NCI-H69 (cell line): ENCODE measurements at places on chromosomes 2 and 18.
A peak's percentile ranks its signal among the peaks of the same experiment; 100 is the strongest.

DNA sequence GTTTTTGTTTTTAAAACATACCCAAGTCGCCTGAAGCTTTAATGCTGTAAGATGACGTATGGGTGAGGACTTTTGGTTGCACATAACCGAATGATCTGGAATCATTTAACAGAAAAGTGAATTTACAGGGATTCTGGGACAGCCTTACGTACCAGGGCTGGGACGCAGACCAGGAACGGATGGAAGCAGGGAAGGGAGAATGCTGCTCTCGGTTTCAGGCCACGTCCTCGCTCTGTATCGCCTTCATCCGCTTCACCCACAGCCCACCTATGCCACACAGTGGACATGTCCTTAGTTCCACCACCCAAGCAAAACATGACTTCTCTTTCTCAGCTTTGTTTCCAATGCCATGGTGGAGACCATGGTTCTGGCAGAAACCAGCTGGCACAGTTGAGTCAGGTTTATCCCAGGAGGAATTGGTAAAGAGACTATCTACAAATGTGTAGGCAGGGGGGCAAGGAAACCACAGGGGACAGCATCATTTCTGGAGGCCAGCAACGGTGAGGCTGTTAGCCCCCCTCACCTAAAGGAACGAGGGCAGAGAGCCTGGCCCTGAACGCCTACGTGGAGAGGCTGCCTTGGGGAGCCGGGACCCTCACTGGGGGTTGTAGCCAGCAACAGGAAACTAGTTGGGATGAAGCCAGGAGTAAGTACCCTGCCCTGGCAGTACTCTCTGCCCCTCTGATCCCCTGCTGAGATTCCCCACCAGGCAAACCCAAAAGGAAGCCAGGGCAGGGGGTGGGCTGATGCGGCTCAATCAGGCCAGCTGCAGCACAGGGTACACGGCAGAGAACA lies 132.5 kb downstream of the NDUFA10 start:
- no peak for DNase-seq

DNA sequence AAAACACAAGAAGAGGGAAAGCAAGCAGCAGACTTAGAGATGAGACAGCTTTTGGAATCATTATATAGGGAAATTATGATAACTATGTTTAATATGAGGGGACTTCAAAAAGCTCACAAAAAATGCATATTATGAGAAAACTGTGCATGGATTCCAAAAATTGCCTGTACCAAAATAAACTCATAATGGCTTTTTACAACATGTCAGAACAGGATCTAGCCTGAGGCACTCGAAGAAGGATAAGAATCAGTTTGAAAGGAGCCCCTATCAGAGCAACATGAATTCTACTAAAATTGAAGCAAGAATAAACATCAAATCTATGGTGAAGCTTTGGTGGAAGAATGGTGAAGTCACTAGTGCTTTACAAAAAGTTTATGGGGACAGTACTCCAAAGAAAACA lies 187.4 kb downstream of the RDH14 start:
- no peak for DNase-seq

DNA sequence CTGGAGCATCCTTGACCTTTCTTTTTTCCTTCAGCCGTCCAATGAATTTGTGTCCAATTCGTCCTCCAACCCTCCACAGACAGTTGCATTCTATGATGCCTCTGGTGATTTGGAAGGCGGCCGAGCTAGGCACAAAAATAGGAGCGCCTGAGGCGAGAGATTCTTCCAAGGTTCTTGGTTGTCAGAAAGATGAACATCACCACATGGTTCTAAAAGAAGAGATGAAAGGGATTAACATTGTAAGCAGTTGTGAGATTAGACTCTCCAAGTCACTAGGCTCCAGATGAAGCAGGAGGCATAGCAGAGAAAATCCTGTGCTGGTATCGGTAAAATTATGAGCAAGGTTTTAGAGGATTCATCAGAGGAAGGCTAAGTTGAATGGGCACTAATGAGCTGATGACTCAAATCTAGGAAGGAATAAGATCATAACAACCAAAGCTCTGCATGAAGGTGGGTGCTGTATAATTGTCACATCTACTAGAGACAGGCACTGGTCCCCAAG lies 75.4 kb upstream of the MAP4K3 start:
- DNase-seq = no peak

- no peak for DNase-seq
Observed at GRCh38 chr18:57297306-57297705, 55.1 kb upstream of the ST8SIA3 start.

GRCh38 chr18:23921716-23922285 lies 92.8 kb upstream of the TTC39C start:
- DNase-seq = no peak

GRCh38 chr2:101395545-101396315 lies 8.4 kb upstream of the CREG2 start:
- DNase-seq = no peak

DNA sequence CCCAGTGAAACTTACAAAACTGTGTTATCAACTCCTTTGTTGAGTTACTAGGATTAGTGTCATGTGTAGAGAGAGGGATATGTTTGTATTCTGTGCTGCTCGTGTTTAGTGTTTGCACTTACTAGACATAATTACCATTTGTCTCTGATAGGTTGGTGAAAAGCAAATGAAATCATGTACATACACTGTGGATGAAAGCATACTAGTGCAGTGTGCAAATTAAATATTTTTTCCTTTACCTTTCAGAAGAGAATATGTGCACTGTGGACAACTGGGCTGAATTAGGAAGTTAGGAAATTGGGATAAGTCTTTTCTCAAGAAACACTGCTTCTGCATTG lies 1.2 kb downstream of the KIAA1328 start:
- peak; percentile 76 for DNase-seq

- DNase-seq = peak; percentile 92
Observed at GRCh38 chr2:220847589-220847988, 724.5 kb downstream of the EPHA4 start.

GRCh38 chr2:169862816-169863215 lies 35.6 kb downstream of the UBR3 start:
- no peak for DNase-seq

- DNase-seq = no peak
Observed at GRCh38 chr18:35088921-35089320, 47.7 kb downstream of the MAPRE2 start.

GRCh38 chr2:213150315-213151097 lies 906 bp downstream of the IKZF2 start:
- DNase-seq = peak; percentile 2

DNA sequence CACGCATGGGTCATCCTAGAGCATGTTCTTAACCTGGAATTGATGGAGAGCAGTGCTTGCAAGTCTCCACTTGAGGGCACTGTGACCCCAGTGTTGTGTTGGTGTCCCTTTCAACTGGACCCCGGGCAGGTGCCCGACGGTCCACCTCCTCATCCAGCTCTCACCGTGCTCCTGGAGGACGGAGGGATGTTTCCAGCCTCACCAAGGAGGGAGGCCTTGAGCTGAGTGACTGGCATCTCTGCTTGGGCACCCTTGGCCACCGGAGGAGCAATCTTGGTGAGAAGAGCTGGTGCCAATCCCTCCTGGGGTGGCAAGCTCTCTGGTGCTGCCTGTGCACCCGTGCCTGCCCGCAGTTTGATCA lies 45.4 kb upstream of the ASB18 start:
- peak; percentile 25 for DNase-seq

GRCh38 chr18:45596036-45596435 lies 19.2 kb upstream of the SLC14A2 start:
- DNase-seq = no peak

DNA sequence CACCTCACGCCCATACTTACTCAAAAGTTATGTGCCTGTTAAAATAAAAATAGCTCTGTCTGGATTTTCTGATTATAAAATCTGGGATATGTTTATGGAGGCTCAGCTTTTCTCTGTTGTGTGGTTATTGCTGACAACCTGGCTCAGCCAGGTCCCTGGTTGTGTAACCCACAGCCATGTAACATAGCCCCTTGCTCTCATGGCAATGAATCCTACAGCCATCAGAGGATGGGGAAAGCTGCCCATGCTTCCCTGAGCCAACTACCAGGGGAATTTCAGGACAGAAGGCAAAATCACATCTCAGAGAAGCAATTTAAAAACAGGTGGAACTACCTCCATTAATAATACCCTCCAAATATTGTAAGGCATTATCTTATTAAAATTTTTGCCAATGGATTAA lies 29.7 kb downstream of the ST8SIA5 start:
- no peak for DNase-seq

DNA sequence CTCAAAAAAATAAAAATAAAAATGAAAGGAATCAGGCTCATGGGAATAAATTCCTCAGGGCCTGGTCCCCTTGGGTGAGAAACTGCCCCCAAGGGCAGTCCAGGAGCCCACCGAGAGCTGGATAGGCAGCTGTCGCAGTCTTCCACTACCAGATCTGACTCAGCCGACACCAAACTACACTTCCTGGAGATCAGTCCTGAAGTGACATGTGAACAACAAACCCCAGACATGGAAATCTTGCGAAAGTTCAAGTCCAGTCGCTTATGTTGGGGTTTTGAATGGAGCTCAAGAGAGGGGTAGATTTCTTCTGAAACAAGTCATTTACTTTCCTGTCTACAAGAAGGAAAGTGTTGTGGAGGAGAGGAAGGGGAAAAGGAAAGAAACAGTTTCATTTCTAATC lies 12.9 kb downstream of the ADCY3 start:
- DNase-seq = no peak

GRCh38 chr2:147460155-147460554 lies 384.7 kb upstream of the ACVR2A start:
- no peak for DNase-seq

DNA sequence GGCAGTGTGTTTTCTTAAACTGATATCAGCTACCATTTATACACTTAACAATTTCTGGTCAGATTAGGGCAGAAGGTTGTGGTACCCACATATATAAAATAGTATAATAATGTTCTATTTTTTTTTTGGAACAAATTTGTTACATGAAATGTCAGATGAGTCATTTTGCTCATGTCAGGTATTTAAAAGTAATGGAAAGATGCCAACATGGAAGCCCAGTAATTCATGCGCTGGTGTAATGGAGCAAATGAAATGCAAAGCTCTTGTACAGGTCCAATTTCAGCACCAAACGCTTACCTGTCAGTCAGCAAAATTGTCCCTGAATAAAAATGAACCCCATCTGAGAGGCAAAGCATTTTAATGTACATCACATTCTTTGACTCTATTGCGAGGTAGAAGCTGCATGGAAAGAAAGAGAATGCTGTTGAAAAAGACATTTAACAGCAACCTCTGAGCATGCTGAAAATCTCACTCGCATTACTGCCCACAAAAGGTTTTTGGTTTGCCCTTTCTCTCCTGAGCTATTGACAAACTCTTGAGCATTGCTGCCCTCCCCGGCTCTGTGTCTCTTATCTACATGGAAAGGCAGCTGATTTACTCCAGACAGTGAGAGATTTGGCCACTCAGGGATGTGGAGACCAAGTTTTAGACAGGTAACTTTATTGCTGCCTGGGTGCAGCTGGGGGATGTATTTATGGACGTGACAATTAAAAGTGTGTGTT lies 217.5 kb downstream of the CAMKMT start:
- peak; percentile 68 for DNase-seq

- DNase-seq = no peak
Observed at GRCh38 chr2:105749583-105750400, 5.1 kb downstream of the NCK2 start.

GRCh38 chr18:26487437-26487836 lies 60.9 kb downstream of the KCTD1 start:
- DNase-seq = no peak

DNA sequence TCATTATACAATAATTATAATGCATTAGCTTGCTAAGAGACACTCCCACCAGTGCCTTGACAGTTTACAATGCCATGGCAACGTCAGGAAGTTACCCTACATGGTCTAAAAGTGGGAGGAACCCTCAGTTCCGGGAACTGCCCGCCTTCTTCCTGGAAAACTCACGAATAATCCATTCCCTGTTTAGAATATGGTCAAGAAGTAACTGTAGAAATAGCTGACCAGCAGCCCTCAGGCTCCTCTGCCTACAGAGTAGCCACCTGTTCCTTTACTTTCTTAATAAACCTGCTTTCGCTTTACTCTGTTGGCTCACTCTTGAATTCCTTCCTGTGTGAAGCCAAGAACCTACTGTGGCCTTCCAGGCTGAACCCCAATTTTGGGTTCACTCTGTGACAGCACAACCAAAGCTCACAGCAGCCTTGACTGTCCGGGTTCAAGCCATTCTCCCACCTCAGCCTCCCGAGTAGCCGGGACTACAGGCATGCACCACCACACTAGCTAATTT lies 20.0 kb upstream of the PTPN2 start:
- DNase-seq = peak; percentile 87

DNA sequence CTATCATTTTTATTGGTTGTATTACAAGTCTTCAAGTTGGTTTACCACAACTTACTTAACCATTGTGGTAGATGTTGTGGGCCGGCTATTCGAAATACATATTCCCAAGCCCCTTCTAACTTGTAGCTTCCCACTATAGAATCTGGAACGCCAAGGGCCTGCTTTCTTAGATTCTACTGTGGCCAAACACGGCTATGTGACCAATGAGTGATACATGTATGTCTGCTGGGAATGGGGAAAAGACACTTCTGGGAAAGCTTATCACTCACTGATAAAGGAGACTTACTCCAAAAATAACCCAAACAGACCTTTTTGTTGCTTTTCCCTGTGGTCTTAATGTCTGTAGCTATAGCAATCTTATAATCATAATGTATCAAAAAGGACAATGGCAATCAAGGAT lies 24.5 kb downstream of the STRN start:
- DNase-seq = no peak

DNA sequence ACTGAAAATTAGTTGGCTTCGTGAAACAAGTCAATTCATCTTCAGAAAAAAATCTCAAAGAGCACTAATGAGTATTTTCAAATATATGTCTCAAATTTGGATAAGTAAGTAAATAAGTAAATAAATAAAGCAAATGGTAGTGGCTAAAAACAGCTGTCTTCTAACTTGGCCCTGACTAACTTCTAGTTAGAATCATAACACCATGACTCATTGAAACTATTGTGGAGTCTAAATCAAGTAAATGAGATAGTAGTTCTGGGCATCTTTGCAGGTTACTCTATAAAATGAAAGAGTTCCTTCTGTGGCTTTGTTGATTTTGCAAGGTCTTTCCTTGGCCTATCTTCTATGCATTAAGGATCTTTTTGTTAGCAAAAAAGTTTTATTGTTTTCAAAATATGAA lies 110.7 kb downstream of the SLC8A1 start:
- DNase-seq = no peak

GRCh38 chr2:224734949-224735348 lies 18.8 kb upstream of the CCDC195 start:
- no peak for DNase-seq

DNA sequence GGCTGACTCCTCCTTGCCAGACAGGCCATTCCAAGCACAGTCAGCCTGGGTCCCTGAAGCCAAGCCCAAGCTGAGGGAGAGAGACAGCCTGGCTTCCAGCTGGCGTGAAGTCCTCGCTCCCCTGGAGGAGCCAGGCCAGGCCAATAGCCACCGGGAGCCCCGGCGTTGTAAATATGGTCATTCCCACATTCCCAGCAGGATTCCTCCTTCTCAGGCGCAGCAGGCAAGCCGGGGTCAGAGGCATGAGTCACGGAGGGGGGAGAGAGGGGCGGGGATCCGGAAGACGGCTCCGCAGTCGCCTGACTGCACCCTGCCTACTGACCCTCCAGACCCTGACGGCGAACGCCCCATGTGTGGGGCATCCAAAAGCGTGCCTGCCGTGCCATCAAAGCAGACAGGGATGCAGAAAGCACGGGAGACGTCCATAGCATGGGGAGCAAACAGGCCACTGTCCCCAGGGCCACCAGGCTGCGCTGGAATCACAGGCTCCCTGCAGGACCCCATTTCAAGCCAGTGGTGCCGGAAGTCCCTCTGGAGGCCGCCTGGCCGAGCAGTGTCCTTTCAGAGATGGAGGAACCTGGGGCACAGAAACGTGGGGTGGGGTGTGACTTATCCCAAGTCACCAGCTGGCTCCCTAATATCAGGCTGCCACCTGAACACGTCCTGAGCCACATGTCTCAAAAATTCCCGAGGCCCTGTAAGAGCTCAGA lies 48.2 kb downstream of the TWIST2 start:
- peak; percentile 15 for DNase-seq

GRCh38 chr2:86290596-86291327 lies 46.7 kb downstream of the REEP1 start:
- no peak for DNase-seq
